ENCODE measurements at places on chromosomes 1 and 21. TPM values are rescaled to one million over a fixed set of nuclear protein-coding genes. Genes with fewer than 3 reads are reported as not detected.
A peak's percentile ranks its signal among the peaks of the same experiment; 100 is the strongest.

OR2T11 gene
- total RNA-seq: 2.8 TPM

NUDT17 gene
- not detected for total RNA-seq

CD84 gene
- 1.1 TPM for total RNA-seq

SLC22A15 gene
- 5.6 TPM for total RNA-seq

DNA sequence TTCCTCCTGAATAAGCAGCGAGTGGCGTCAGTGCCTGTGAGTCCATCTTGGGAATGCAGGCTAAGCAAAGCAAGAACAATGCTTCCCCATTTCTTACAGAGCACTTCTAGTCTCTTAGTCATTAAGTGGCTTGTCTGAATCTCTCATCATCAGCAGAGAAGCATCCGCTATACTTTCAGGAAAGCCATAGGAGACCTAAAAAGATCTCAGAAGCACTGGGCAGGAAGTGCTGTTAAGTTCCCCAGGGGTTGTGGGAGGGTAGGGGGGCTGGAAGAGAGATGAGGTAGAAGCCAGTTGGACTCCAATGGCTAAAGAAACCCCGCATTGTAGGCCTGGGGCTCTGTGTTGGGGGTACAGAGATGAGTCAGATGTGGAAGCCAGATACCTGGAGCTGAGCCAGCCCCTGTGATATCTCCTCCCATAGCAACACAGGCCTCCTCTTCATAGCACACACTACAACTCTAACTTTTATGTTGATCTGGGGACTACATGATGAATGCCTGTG, 44.9 kb downstream of the SYT6 start:
- H3K36me3 ChIP-seq: no peaks in the 10 kb centered on the region
- no peak overlapping the region for H3K27ac ChIP-seq
- no peak overlapping the region for H3K4me3 ChIP-seq
- H3K4me1 ChIP-seq: no peaks in the 10 kb centered on the region

DNA sequence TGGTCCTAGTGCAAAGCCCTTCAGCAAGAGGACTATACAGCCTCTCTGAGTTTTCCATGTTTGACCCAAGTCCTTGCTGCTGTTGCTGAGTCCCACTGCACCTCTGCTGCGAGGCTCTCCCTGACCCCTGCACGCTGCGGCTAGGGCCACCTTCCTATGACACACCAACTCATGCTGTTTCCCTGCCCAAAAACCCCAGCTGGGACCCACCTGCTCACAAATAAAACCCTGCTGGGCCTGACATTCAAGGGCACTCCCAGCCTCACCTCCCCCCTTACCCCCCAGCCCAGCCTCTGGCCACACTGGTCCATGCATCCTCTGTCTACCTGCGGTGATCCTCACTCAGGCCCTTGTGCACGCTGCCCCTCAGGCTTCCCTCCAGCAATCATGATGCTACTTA, 12.3 kb upstream of the ASCL5 start:
- H3K4me3 ChIP-seq: no peak overlapping the region
- peaks cover 43% of the 10 kb centered on the region for H3K36me3 ChIP-seq
- no peaks in the 10 kb centered on the region for H3K4me1 ChIP-seq
- H3K27me3 ChIP-seq: no peaks in the 10 kb centered on the region
- no peak overlapping the region for H3K27ac ChIP-seq
- DNase-seq: no peak

- H3K4me1 ChIP-seq: no peaks in the 10 kb centered on the region
- H3K4me3 ChIP-seq: no peak overlapping the region
- DNase-seq: no peak
- no peaks in the 10 kb centered on the region for H3K36me3 ChIP-seq
- no peak overlapping the region for H3K27ac ChIP-seq
Observed at GRCh38 chr1:212687811-212688210, 11.8 kb downstream of the BATF3 start.

GRCh38 chr1:65265651-65266351, 43.5 kb upstream of the DNAJC6 start:
- DNase-seq: no peak
- peak overlapping the region; percentile 86 for H3K4me3 ChIP-seq
- no peaks in the 10 kb centered on the region for H3K36me3 ChIP-seq
- H3K4me1 ChIP-seq: no peaks in the 10 kb centered on the region

GRCh38 chr1:223233019-223233409, 90.0 kb upstream of the TLR5 start:
- peak overlapping the region; percentile 60 for H3K27ac ChIP-seq
- no peaks in the 10 kb centered on the region for H3K27me3 ChIP-seq
- no peaks in the 10 kb centered on the region for H3K36me3 ChIP-seq
- DNase-seq: no peak
- H3K4me3 ChIP-seq: no peak overlapping the region

DNA sequence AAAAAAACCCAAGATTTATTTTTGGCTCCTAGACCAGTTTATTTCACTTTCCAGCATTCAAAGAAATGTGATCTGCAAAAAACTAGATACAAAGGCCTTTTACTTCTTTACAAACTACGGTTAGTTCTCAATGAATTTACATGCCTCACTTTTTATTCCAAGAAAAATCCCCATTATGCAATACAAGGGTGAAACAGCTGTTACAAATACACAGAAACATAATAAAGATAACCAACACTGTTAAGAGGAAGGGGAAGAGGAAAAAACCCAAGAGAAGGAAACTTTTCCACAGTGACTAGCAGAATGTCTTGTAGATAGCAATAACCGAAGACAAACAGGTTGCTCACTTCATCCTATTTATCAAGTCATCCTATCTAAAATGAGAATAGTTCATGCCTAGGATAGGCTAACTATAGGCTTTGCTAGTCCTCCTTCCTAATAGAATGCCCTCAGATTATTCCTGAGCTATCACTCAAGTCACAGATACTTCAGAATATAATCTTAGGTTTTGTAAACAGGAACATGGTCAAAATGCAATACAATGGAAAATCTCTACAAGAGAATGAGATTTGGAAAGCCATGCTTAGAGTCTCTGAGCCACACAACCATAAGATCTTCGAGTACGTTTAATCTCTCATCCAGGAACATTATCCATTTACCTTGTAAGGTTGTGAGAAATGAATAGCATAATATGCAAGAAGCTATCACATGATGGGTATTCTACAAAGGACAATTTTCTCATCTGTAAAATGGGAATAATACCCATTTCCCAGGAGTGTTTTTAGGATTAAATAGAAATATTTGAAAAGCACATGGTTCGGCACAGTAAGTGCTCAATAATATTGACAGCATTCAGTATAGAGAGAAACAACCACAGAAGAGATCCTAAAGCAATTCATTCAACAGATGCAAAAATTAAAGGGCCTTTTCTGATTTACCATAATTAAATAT, 5.4 kb downstream of the PNRC2 start:
- peaks cover 36% of the 10 kb centered on the region for H3K36me3 ChIP-seq
- H3K4me3 ChIP-seq: no peak overlapping the region
- H3K27me3 ChIP-seq: no peaks in the 10 kb centered on the region
- peak overlapping the region; percentile 62 for H3K27ac ChIP-seq
- H3K4me1 ChIP-seq: peaks cover 8% of the 10 kb centered on the region

DNA sequence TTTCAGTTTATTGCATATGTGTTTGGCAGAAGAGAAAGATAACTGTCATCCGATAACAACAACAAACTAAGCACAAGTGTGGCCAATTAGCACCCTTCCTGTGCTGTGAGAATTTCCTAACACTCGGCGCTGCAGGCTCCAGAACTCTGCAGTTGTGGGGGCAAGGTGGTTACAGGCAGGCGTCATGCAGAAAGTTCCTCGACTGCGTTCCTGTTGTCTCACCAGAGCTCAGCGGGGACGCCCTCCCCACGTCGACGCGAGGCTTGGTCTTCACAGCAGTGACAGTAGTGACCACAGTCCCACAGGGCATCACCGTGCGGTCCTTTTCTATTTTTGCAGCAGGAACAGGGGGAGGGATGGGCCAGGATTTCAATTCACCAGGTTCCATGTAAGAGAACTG, 27.6 kb upstream of the PRDM15 start:
- DNase-seq: no peak
- no peak overlapping the region for H3K4me3 ChIP-seq
- no peaks in the 10 kb centered on the region for H3K4me1 ChIP-seq
- peaks cover 83% of the 10 kb centered on the region for H3K36me3 ChIP-seq
- H3K27ac ChIP-seq: no peak overlapping the region

GRCh38 chr1:201707656-201708055, 121.3 kb upstream of the IPO9 start:
- H3K27ac ChIP-seq: no peak overlapping the region
- no peaks in the 10 kb centered on the region for H3K36me3 ChIP-seq
- peaks cover 26% of the 10 kb centered on the region for H3K4me1 ChIP-seq

GRCh38 chr1:96416111-96416595, 305.4 kb upstream of the PTBP2 start:
- H3K27ac ChIP-seq: peak overlapping the region; percentile 47
- no peaks in the 10 kb centered on the region for H3K27me3 ChIP-seq
- DNase-seq: no peak
- H3K36me3 ChIP-seq: no peaks in the 10 kb centered on the region
- no peaks in the 10 kb centered on the region for H3K4me1 ChIP-seq

DNA sequence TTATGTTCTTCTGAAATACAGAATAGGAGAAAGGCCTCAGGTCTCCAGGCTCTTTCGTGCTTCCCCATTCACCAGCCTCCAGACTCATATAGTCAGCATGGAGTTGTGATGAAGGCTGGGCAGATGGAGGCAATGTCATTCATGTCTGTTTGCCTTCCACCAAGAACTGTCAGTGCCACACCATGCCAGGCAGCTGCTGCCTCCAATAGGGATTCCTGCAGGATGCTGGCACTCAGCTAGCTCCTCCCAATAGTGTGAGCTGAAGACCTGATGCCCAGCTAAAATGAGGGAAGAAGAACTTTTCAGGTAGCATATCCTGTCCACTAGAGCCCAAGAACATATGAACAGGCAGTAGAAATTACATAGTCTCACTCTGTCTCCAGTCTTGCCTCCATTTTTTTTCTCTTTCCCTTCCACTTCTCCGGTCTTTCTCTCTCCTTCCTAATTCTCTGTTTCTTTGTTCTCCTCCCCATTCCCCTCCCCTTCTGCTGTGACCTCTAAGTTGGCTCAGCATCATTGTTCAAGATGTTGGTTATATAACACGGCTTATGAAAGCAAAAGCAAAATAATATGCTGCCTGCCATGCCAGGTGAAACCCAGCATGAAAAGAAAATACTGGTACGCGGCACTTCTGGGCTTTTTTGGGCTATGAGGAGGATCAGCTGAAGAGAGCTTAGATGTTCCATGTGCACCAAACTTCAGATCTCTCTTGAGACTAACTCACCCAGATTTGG, 17.3 kb downstream of the GLUL start:
- H3K4me1 ChIP-seq: no peaks in the 10 kb centered on the region

- H3K36me3 ChIP-seq: no peaks in the 10 kb centered on the region
- H3K4me1 ChIP-seq: no peaks in the 10 kb centered on the region
- no peaks in the 10 kb centered on the region for H3K27me3 ChIP-seq
Observed at GRCh38 chr1:17280894-17281293, 27.1 kb upstream of the PADI4 start.

DNA sequence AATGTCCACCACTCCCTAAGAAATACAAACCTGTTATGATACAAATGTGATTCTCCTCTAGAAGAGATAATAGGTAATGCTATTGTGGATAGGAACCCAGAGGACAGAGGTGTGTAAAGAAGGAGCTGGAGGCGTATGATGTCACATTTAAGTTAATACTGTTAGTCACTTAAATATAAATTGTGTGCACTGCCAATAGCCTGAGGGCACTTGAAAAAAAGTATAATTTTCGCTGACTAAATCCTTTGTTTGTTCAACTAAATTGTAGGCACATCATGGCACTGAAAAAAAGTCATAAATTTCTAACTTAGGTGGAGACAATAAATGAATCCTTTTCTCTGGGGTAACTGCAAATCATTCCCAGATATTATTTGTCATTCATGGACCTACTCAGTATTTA, 4.4 kb downstream of the RCSD1 start:
- peaks cover 18% of the 10 kb centered on the region for H3K4me1 ChIP-seq
- no peaks in the 10 kb centered on the region for H3K27me3 ChIP-seq
- H3K36me3 ChIP-seq: no peaks in the 10 kb centered on the region
- no peak for DNase-seq
- H3K27ac ChIP-seq: no peak overlapping the region
- no peak overlapping the region for H3K4me3 ChIP-seq

Data from ascending aorta (tissue), 2 donors.